A172 (cell line): ENCODE measurements at places on chromosomes 4 and X.
A peak's percentile ranks its signal among the peaks of the same experiment; 100 is the strongest.

DNA sequence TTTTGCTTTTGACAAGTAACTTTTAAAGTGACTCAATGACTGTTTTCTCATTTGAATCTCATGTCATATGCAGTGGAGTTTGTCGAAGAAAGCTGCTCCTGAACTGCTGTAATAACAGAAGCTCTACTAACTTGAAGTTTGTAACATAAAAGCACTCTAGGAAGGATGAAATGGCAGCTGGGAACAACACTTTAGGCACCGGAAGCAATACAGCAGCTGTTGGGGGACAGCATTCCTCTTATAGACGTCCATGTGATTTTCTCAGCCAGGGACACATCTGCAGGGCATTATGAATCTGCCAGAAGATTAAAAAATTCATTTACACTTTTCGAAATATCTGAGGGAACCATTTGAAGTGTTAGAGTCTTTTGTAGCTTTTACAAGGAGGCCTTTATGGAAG is 1035.8 kb downstream of the ADGRL3 start:
- no peak for DNase-seq

GRCh38 chrX:40262157-40263013 is 164.6 kb upstream of the BCOR start:
- DNase-seq = peak; percentile 41

- DNase-seq = no peak
Observed at GRCh38 chr4:7388627-7389026, 46.1 kb downstream of the PSAPL1 start.

DNA sequence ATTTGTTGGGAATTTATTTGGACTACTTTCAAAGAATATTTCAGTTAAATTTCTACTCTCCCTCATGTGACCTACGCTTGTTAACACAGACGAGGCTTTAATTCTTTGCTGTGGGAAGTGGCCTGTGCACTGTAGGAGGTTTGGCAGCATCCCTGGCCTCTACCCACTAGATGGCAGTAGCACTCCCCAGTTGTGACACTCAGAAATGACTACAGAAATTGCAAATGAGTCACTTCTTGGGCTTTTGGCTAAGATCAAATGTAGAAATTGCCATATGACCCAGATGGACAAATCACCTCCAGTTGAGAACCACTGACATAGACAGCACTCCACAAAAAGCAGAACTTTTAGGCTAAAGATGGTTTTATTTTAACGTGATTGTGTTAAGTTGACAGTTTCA is 22.1 kb downstream of the PIR start:
- peak; percentile 63 for DNase-seq

DNA sequence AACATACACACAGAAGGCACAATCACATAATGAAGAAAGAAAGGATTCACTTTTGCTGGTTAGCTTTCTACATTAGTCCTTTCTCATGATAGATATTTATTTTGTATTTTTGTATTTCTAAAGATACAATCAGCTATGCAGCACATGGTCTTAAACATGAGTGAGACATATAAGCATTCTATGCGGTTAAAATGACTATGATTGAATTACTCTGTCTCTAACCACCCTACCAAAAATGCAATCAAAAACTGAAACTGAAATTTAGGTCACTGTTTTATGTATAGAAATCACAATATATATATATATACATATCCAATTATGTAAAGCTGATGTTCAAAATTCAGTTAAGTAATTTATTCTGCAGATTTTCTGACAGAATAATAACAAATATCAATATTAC is 21.9 kb downstream of the CXXC4 start:
- no peak for DNase-seq

DNA sequence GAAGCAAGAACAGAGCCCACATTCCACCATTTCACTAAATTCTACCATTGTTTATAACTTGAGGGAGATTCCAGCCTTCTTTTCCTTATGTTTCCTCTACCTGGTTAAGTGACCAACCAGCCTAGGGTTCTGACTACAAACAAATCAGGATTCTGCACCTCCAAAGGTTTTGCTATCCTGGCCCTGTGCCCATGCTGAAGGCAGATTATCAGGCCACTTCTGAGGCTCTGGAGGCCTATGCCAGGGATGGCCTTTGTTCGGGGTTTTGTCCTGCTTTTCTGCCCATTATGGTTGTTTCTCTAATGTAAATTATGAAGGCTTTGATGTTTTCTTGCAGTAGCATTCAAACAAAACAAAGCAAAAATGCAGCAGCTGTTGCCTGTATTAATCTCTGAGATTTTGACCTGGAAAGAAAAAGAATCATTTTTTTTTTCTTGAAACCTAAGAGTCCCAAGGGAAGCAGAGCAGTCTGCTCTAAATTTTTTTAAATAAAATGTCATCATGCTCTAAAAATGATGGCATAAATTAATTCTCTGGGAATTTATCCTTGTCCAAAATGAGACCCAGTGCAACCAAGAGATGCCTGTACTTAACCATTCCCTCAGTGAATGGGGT is 55.6 kb downstream of the RNF150 start:
- no peak for DNase-seq

DNA sequence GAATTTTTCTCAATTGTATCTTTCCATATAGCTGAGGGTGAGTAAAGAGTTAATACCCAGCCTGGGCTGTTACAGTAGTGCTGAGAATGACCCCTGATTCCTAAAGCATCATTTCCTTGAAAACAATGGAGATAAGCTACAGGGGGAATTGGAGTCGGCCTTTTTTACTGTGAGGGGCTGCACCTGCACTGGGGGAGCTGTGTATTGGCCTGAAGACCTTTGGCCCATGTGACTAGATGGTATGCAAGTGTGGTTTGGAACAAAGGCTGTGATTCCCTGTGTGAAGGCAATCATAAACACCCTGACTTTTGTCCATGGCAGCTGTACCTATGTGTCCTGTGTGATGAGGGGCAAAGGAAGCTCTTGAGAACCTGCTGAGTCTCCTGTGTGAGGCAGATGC is 124.0 kb upstream of the HPGD start:
- no peak for DNase-seq

- DNase-seq = peak; percentile 4
Observed at GRCh38 chr4:163404580-163404979, 60.9 kb downstream of the NPY5R start.

GRCh38 chr4:98519268-98519977 is 139.0 kb downstream of the TSPAN5 start:
- DNase-seq = no peak
